ENCODE measurements at places on chromosomes 7 and 10.

DNA sequence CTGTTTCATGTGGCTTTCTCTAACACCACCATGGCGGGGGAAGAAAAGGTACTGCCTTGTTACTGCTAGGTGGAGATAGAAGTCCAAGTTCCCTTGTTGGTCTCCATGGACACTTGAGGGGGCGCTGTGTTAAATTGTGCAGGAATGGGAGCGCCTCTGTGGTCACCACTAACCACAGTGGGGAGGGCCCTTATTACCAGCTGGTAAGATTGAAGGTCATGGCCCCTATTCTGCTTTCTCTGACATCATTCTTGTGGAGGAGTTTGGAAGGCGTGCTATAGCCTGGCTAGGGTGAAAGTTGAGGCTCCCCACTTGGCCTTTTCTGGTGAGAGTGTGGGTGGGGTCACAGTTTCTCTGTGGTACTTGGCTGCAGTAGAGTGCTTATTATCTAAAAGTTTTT is 14.9 kb upstream of the MXI1 start:
- DNase-seq: no peak

GRCh38 chr10:30210296-30210695 is 138.8 kb downstream of the MTPAP start:
- no peak for DNase-seq

- no peak for DNase-seq
Measured at GRCh38 chr10:100132427-100132826, 50.8 kb upstream of the CPN1 start.

GRCh38 chr7:24842029-24842428 is 84.8 kb upstream of the GSDME start:
- no peak for DNase-seq

DNA sequence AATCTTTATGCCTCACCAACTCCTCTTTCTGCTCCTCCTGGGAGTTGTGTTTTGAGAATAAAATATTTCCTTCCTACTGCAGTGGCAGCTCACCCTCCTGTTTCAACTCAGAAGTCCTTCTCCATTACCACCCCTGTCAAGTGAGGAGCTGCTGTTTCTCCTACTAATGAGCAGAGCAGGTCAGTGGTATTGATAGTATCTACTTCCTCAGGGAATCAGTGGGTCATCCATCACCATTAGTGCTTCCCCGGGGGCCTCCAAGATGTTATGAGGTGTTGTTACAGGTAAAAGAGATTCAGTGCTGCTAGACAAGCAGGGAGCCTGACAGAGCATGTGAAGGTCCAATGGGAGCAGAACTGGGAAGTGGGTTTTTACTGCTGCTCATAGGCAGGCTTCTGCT is 795.2 kb downstream of the REEP3 start:
- DNase-seq: no peak

Data from 8988T (cell line).